ENCODE measurements at places on chromosomes 1 and 21. TPM values are rescaled to one million over a fixed set of nuclear protein-coding genes. Genes with fewer than 3 reads are reported as not detected.

- H3K36me3 ChIP-seq: no peaks in the 10 kb centered on the region
- no peak overlapping the region for H3K4me3 ChIP-seq
- no peaks in the 10 kb centered on the region for H3K27me3 ChIP-seq
- DNase-seq: no peak
Observed at GRCh38 chr1:228194436-228194835, 13.4 kb upstream of the OBSCN start.

The TMPRSS15 gene
- not detected for polyA plus RNA-seq

DNA sequence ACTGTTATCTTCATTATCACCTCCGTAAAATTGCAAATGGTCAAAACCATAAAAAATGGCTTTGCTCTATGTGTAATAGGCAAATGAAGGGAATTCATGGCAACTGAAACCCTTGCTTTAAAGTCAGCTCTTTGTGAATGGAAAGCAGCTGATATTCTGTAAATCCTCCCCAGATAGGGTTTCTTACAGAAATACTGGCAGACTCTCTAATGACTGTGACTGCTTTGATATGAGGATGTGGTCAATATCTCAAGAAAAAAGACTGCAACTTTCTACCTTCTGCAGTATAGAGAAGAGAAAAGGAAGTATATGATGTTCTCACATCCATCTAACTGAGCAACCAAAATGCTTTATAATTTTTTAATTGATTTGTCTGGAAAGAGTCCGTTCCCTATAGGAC is 193.1 kb downstream of the ST6GALNAC3 start:
- H3K36me3 ChIP-seq: no peaks in the 10 kb centered on the region
- H3K4me1 ChIP-seq: no peaks in the 10 kb centered on the region
- no peaks in the 10 kb centered on the region for H3K27me3 ChIP-seq
- H3K4me3 ChIP-seq: no peak overlapping the region

The TLR5 gene
- polyA plus RNA-seq: 0.09 TPM

The CTNNBIP1 gene
- 28.5 TPM for polyA plus RNA-seq

The CHI3L2 gene
- polyA plus RNA-seq: 0.39 TPM

GRCh38 chr1:195745189-195746010 is 862.8 kb downstream of the KCNT2 start:
- DNase-seq: peak; percentile 61
- H3K27me3 ChIP-seq: no peaks in the 10 kb centered on the region
- no peaks in the 10 kb centered on the region for H3K36me3 ChIP-seq
- H3K4me1 ChIP-seq: no peaks in the 10 kb centered on the region
- H3K27ac ChIP-seq: no peak overlapping the region
- H3K4me3 ChIP-seq: no peak overlapping the region

DNA sequence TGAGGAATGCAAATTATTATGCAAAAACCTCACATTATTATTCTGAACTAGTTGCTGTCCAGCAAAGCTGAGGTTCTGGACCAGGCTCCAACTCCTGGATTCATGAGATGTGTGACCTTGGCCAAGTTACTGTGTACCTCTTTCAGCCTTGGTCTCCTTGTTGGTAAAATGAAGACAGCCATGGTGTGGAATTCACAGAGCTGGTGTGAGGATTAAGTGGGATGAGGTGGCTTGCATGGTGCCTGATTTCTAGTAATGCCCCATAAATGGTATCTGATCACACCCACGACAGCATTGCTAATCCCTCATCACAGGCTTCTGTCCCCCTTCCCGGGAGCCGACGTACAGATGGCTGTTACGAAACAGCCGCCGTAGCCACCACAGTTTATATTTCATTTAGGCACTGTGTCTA is 59.6 kb downstream of the PGBD5 start:
- no peaks in the 10 kb centered on the region for H3K27me3 ChIP-seq
- H3K4me3 ChIP-seq: no peak overlapping the region
- no peaks in the 10 kb centered on the region for H3K36me3 ChIP-seq
- DNase-seq: no peak
- no peaks in the 10 kb centered on the region for H3K4me1 ChIP-seq
